ENCODE measurements at places on chromosomes 7 and 10.

DNA sequence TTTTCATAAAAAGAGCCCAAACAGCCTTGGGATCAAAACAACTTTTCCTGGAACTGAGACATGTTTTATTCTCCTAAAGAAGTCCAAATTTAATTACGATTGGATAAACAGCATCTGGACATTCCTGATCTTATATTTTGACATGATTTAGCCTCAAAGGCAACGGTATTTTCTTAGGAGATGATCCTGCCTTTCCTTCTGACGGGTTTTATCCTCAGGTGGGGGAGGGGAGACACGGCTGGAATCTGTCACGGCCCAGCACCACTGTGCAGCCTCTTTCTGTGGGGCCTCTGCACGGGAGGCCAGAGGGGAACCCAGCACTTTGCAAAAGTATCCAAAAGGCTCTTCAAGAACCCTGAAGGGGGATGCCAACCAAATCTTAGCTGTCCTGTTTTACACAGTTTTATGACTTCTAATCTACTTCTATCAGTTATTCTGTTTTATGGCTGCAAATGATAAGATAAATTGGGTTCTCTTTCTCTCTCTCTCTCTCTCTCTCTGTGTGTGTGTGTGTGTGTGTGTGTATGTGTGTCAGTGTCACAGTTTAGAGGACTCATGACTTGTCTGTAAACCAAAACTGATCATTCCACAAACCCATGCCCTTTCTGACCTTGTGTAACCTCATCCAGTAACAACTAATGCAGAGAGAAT, 321.1 kb upstream of the NPVF start:
- no peak for DNase-seq

- no peak for DNase-seq
Observed at GRCh38 chr10:79367426-79368189, 20.3 kb downstream of the PPIF start.

DNA sequence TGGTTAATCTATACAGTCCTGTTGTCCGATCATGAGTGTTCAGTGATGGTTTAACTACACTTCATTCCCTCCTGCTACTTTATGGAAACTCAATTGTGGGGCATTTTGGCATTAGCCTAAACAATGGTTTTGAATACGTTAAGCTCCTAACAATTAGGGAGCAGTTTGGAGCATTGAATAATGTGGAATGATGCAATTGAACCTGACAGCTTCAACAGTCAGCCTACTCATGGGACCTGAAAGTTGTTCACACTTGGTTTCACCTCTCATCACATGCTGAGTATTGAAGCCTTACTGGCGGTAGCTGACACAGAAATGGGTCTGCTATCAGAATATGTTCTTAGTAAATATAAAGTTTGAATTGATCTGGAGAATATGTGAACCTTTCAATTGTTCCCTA, 186.1 kb downstream of the MLLT10 start:
- DNase-seq = no peak

DNA sequence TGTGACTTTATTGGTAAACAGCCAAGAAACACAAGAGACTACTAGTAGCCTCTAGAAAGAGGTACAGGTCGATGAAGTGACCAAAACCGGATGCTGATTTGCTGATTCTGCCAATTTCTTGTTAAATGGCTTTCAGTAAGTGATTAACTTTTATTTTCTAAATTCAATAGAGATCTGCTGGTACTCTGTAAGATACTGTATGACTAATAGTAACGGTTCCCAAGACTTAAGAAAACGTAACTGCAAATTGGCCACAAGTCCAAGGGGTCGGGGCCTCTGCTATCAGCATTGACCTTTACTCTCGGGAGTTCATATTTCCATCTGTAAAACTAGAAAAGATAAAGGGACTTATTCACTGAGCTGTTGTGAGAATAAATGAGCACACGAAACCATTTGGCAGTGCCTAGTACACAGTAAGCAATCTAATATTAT, 1.4 kb downstream of the FAM3C start:
- DNase-seq = no peak

GRCh38 chr7:18386607-18387006, 108.9 kb upstream of the HDAC9 start:
- no peak for DNase-seq

GRCh38 chr10:72278668-72279393, 5.1 kb downstream of the DDIT4 start:
- no peak for DNase-seq

DNA sequence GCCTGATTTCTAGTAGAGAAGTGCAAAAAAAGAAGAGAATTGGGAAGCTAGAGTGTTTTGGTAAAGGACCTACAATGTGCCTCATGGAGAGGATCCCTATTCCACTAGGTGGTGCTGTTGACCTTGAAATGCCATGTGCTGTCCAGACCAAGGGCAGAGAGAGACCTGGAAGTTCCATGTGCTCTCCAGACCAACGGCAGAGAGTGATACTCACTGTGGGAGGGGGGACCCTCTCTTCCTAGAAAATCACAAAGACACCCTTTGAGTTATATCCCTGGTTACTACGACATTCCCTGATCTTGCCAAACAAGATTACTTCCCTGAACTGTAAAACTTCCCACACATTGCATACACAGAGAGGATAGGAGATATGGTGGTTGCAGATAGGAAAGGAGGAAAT, 212.7 kb upstream of the ZNF804B start:
- no peak for DNase-seq
